Activated CD8-positive, alpha-beta memory T cell treated with anti-CD3 and anti-CD28 coated beads for 1 hour (primary cell): ENCODE measurements at places on chromosomes 6 and 20.

GRCh38 chr6:126963077-126963809, 155.2 kb upstream of the RSPO3 start:
- DNase-seq: no peak

DNA sequence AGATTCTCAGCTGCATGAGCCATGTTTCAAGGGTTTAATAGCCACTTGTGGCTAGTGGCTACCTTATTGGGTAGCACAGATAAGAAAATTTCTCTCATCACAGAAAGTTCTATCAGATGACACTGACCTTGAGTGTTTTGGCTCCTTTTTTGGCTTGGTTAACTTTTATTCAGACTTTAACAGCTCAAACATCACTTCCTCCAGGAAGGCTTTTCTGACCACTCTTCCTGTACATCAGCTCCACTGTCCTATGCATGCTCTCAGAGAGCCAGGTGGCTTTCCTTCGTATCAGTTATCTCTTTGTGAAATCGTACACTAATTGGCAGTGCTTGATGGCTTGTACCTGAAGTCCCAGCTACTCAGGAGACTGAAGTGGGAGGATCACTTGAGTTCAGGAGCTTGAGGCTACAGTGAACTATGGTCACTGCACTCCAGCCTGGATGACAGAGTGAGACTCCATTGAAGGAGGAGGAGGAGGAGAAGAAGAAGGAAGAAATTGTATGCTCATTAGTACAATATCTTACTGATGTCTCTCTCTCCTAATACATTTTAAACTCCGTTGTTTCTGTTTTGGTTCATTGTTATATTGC, 10.7 kb downstream of the MAFB start:
- no peak for DNase-seq

DNA sequence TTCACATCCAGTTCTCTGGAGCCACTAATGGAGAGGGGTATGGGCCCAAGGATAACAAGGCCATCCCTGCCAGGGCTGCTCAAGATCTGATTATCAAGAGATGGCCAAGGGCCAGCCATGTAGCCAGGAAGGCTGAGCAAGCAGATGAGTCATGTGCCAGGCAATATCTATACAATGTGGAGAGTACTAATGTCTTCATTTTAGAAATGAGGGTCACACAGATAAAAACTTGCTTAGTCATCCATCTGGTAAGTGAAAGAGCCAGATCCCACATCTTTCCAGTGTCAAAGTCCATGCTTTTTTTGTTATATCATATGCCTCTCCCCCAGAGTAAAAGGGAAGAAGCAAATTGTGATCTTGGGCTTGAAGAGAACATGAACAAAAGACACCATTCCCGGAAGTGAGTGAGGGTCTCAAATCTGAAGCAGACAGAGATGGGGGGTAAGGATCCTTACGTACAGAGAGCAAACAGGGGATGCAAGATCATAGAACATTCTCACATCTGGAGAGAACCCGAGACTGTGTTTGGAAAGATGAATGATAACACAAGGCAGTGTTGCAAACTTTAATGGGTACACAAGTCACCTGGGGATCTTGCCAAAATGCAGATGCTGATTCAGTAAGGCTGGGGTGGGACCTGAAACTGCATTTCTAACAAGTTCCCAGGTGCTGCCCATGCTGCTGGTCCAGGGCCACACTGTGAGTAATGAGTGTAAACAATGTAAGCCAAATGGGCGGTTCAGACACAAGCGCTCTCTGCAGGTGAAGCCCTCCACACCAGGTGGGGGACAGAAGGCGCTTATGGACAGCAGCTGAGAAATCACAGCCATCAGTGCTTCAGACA, 20.0 kb upstream of the GSTA3 start:
- DNase-seq: no peak

DNA sequence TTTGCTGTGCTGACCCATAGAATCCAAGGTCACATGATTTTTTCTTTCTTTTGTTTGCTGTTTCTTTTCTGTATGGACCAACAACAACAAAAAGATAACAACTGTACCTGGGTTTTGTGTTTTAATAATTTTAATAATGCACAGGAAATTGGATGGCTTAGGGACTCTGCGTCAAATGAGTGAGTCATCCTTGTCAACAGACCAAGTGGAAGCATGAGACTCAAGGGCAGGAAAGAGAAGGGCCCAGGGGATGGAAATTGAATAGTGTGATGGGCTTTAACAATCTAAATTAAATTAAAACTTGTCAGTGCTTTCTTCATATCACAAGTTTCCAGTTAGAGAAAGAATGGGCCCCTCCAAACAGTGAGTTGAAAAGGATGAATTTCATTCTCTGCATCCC, 413.0 kb downstream of the PREX1 start:
- DNase-seq: no peak

DNA sequence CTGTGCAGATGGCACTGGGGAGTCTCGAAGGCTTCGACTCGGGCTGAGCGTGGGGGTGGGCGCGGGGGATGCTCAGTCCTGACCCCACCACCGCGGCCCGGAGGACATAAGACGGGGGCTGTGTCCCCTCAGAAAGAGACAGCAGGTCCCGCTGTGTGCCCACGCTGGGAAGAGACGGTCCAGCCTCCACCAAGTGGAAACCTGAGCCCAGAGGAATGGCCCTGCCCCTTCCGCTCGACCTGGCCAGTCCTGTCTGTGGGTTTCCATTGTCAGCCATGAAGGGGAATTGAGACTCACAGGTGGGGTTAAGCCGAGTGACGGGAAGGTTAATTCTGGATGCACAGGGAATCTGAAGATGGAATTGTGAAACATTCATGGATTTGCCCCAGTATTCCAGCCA, 442.7 kb downstream of the PREX1 start:
- no peak for DNase-seq
